Foreskin keratinocyte (primary cell): ENCODE measurements at places on chromosomes 4 and X. TPM values are rescaled to one million over a fixed set of nuclear protein-coding genes. Genes with fewer than 3 reads are reported as not detected.

The UFSP2 gene
- 22.5 and 24.9 TPM in 2 replicates for total RNA-seq

The PF4V1 gene
- total RNA-seq = not detected in 2 replicates

- no peak for DNase-seq
Observed at GRCh38 chrX:10534611-10535010, 85.8 kb downstream of the MID1 start.

GRCh38 chr4:6125103-6125651 is 75.2 kb downstream of the JAKMIP1 start:
- no peak for DNase-seq

GRCh38 chr4:5463361-5463760 is 245.0 kb downstream of the EVC2 start:
- DNase-seq = no peak
